Adrenal gland (tissue), 19 donors: ENCODE measurements at places on chromosomes 16 and 17. TPM values are rescaled to one million over a fixed set of nuclear protein-coding genes. Genes with fewer than 3 reads are reported as not detected.

GP1BA gene
- polyA plus RNA-seq, result not detected

MPG gene
- 148 TPM for polyA plus RNA-seq

ASGR2 gene
- 1.2 TPM for polyA plus RNA-seq

SLC5A11 gene
- polyA plus RNA-seq, result 0.32 TPM

HBA2 gene
- polyA plus RNA-seq, result not detected

DNA sequence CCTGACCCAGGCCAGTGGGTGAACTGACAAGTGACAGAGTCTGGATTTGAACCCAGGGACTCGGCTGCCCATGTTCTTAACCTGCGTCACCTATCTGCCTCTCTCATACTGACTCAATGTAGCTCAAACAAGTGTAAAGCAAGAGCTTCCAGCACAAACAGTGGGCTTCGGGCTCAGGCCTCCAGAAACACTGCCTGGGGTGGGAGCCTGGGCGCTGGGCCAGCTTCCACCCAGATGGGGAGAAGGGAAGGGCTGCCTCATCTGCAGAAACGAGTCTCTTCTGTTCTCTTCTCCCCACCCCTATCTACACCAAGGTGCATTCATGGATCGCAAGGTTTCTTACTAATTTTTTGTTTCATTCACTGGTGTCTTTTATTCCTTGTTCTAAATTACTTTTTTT lies 1.3 kb downstream of the CDRT4 start:
- H3K27me3 ChIP-seq, result no peaks in the 10 kb centered on the region
- H3K36me3 ChIP-seq, result no peaks in the 10 kb centered on the region
- no peak overlapping the region for H3K4me3 ChIP-seq
- no peak overlapping the region for H3K27ac ChIP-seq

- peaks cover 36% of the 10 kb centered on the region for H3K4me1 ChIP-seq
- DNase-seq, result peak; percentile 93
- peaks cover 27% of the 10 kb centered on the region for H3K36me3 ChIP-seq
- H3K27me3 ChIP-seq, result no peaks in the 10 kb centered on the region
- H3K27ac ChIP-seq, result peak within 1 kb of the TSS; percentile 95
Observed at GRCh38 chr16:31179747-31180459, at the start of gene FUS. TSS of gene FUS (plus strand) at chr16:31180139. CDS start at chr16:31180215, 76 bp downstream.

DNA sequence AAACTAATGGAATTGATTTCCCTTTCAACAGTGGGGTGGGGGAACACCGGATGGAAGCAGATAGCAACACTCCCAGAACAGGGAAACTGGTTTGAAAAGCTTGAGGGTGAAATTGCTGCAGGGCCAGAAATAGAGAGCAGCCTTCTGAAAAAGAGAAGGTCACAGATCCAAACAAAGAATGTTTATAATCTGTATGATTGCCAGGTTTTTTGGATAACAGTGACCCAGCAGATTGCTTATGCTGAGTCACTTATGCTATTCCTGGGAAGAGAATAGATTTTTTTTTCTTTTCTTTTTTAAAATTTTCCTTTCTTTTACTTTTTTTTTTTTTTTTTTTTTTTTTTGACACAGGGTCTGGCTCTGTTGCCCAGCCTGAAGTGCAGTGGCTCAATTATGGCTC lies 641.3 kb downstream of the KCNJ2 start:
- H3K4me3 ChIP-seq, result no peak overlapping the region
- no peaks in the 10 kb centered on the region for H3K36me3 ChIP-seq
- H3K27ac ChIP-seq, result no peak overlapping the region

DNA sequence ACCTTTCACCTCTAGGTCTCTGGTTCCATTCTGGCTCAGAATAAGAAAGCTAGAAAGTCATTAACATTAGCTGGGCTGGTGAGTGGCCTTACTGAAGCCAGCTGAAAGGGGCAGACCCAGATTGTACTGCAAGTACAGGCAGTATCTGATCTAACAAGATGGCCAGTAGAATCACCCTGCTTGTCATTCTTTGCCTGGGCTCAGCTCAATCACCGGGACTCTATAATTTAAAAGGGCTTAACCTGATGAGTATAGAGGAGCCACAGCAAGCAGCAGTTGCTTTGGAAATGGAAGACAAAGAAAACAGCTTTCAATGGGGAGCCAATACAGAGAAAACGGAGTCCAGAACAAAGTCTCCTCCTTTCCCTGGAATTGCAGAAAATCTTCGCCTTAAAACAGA lies 13.6 kb downstream of the CDH8 start:
- H3K27me3 ChIP-seq, result peaks cover 8% of the 10 kb centered on the region
- H3K4me1 ChIP-seq, result no peaks in the 10 kb centered on the region
- no peak overlapping the region for H3K27ac ChIP-seq
- DNase-seq, result no peak
- no peak overlapping the region for H3K4me3 ChIP-seq

DNA sequence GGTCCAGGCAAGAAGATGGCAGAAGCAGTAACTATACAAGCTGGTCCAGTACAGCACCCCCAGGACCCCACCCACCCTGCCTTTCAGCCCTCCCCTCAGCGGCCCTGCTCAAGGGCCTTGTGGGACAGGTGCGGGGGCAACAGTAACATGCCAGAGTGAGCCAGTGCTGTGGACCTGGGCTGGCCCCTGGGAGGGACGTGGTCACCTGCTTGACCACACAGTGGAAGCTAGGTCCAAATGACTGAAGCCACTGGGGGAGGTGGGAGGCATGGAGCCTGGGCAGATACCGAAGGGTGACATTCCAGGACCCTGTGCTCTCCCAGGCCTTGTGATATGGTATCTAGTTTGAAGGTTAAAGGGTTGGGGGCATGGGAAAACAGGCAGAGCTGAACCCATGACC lies 17.3 kb downstream of the ATP6V0D1 start:
- H3K4me3 ChIP-seq, result no peak overlapping the region
- peak overlapping the region; percentile 35 for H3K27ac ChIP-seq
- DNase-seq, result no peak

ZG16 gene
- not detected for polyA plus RNA-seq

DNA sequence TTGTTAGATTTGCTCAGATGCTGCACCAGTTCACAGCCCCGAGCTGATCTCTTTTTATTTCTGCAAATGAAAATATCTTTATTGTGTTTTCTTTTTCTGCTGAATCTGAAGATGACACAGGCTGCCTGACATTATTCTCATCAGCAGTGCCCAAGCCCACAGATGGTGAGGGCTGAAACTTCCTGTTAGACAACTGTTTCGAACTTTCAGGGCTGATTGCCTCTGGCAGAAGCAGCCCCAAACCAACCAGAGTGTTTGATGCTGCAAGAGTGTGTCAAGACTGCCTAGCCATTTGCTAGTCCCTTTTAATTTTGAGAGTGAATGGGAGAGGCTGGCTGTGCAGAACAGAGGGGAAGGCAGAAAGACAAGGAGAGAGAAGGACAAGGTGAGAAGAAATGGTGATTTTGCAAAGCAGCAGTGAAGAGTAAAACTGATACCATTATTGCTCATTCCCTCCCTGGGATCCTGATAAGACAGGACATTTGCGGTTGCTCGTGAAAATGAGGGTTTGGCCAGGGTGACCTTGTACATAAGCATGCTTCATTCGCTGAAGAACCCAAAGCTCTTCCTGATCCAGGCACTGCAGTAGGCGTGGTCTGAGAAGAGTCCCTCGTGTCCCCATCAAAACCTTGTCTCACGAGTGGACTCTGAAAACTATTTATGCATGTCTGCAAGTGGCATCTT lies 77.2 kb downstream of the TMEM114 start:
- H3K27me3 ChIP-seq, result no peaks in the 10 kb centered on the region
- no peak overlapping the region for H3K4me3 ChIP-seq
- no peaks in the 10 kb centered on the region for H3K4me1 ChIP-seq
- DNase-seq, result no peak

- no peak overlapping the region for H3K4me3 ChIP-seq
- no peaks in the 10 kb centered on the region for H3K36me3 ChIP-seq
- H3K4me1 ChIP-seq, result no peaks in the 10 kb centered on the region
Observed at GRCh38 chr16:363766-364490, 6.4 kb downstream of the MRPL28 start.

DNA sequence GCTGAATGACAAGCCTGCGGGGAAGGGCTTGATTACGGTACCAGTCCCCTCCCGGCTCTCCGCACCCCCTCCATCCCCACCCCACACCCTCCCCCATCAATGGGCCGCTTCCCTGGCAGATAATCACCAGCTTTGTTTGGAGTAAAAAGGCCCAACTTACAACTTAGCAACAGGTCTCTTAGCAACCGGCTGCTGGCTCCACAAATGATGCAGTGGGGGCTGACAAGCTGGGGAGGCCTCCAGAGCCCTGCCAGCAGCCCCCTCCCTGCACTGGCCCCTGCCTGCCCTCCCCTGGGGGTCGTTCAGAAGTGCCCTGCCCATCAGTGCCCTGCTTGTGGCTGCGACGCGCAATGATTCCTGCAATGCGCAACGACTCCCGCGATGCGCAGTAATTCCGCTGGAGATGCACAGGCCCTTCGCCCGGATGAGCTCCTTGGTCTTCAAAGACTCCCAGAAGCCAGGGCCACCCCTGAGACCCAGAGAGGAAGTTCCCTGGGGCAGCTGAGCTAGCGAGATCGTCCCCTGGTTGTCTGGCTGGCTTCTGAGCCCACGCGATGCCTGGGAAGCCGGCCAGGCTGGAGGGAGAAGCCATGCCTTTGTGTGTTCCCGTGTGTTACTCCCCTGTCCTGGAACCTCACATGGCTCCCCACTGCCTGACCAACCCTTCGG lies 23.3 kb downstream of the CPNE2 start:
- no peaks in the 10 kb centered on the region for H3K4me1 ChIP-seq
- no peak overlapping the region for H3K4me3 ChIP-seq
- peaks cover 16% of the 10 kb centered on the region for H3K36me3 ChIP-seq
- no peaks in the 10 kb centered on the region for H3K27me3 ChIP-seq

PPP1R27 gene
- polyA plus RNA-seq, result 2.6 TPM

GRCh38 chr16:6146356-6146755 lies 1048.8 kb upstream of the EEF2KMT start:
- DNase-seq, result no peak
- H3K4me1 ChIP-seq, result no peaks in the 10 kb centered on the region
- H3K36me3 ChIP-seq, result no peaks in the 10 kb centered on the region

DNA sequence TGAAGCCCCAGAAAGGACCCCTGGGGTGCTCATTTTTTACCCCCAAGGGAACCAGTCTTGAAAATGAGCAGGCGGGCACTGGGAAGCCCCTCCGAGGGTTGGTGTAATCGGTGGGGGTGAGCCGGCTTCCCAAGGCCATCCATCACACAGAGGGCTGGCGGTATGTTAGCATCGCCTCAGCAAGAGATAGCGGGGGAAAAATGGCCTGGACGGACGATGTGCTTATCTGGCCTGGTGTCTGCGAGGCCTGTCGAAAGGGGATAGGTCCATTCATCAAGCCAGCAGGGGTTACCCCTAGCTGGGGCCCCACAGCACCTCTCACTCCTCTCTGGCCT lies 188.9 kb downstream of the IRF8 start:
- no peak overlapping the region for H3K4me3 ChIP-seq
- H3K27ac ChIP-seq, result no peak overlapping the region
- DNase-seq, result no peak
- H3K36me3 ChIP-seq, result no peaks in the 10 kb centered on the region
- H3K27me3 ChIP-seq, result peaks cover 4% of the 10 kb centered on the region
- no peaks in the 10 kb centered on the region for H3K4me1 ChIP-seq

DNA sequence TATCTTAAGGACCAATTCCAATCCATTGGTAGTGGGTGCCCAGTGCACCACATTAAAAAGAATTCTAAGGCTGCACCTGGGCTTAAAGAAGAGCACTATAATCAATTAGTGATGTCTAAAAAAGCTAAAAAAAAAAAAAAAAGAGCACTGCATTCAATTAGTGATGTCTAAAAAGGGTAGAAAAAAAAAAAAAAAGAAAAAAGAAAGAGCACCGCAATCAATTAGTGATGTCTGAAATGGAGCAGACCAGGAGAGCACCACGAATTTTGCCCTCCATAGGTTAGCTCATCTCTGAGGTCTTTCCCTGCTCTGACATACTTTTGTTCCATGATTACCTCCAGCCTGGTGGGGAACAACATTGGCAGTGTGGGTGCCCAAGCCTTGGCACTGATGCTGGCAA lies 18.9 kb upstream of the CYLD start:
- no peak overlapping the region for H3K27ac ChIP-seq
- no peaks in the 10 kb centered on the region for H3K27me3 ChIP-seq
- DNase-seq, result no peak
- H3K36me3 ChIP-seq, result no peaks in the 10 kb centered on the region
- no peak overlapping the region for H3K4me3 ChIP-seq

DNA sequence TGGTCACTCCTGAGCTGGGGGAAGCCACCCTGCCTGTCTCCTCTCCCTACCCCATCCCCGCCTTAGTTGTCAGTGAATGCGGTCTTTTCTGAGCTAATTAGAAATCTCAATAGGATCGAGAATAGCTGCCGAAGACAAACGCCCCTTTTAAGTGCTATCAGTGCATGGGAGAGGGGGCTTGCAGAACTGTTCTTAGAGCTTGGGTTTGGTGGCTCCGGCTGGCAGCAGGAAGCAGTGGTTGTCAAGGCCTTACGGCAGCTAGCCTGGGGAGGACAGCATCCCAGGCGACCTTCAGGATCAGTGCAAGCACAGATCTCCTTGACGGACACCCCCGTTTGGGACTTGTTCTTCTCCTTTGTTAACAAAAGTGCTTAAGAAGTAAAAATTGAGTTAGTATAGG lies 195.1 kb downstream of the CCDC182 start:
- peaks cover 27% of the 10 kb centered on the region for H3K4me1 ChIP-seq
- H3K27ac ChIP-seq, result no peak overlapping the region
- H3K36me3 ChIP-seq, result no peaks in the 10 kb centered on the region
- no peak for DNase-seq

- H3K27me3 ChIP-seq, result peaks cover 47% of the 10 kb centered on the region
- H3K4me3 ChIP-seq, result no peak overlapping the region
- no peaks in the 10 kb centered on the region for H3K4me1 ChIP-seq
- DNase-seq, result no peak
- H3K27ac ChIP-seq, result no peak overlapping the region
- no peaks in the 10 kb centered on the region for H3K36me3 ChIP-seq
Observed at GRCh38 chr16:86198206-86199118, 299.5 kb downstream of the IRF8 start.

DNA sequence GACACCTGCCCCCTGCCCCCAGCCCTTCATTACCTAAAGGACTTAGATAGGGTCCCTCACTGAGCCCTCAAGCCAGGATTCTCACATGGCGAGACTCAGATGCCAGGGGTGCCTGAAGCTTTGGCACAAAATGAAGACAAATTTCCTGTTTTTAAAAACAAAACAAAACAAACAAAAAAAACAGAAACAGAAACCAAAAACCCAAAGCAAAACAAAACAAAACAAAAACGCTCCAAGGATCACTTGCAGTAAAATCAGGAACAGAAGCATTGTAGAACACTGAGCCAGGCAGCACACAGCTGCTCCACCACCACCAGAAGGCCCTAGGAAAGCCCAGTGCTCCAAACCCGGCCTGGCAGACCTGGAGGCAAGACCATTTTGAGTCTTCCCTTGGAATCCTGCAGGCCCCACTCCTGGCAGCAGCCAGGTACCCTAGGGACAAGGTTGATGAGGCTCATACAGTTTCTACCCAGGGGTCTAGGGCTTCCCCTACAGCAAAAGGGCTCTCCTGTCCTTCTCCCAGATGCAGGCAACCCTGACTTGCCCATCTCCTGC lies 20.8 kb downstream of the MYO18A start:
- no peaks in the 10 kb centered on the region for H3K27me3 ChIP-seq
- no peak overlapping the region for H3K27ac ChIP-seq
- no peaks in the 10 kb centered on the region for H3K36me3 ChIP-seq
- DNase-seq, result no peak

CBFA2T3 gene
- polyA plus RNA-seq, result 5.3 TPM

- DNase-seq, result no peak
- H3K27ac ChIP-seq, result no peak overlapping the region
- H3K4me3 ChIP-seq, result no peak overlapping the region
- H3K36me3 ChIP-seq, result no peaks in the 10 kb centered on the region
- no peaks in the 10 kb centered on the region for H3K4me1 ChIP-seq
- no peaks in the 10 kb centered on the region for H3K27me3 ChIP-seq
Observed at GRCh38 chr17:66892246-66892645, 57.3 kb downstream of the CACNG5 start.

ATP6V0C gene
- 172 TPM for polyA plus RNA-seq

GRCh38 chr16:28905800-28906372 lies 19.2 kb downstream of the RABEP2 start:
- no peak for DNase-seq
- no peaks in the 10 kb centered on the region for H3K27me3 ChIP-seq
- H3K4me3 ChIP-seq, result no peak overlapping the region
